ENCODE measurements at places on chromosomes 1 and 21.
A peak's percentile ranks its signal among the peaks of the same experiment; 100 is the strongest.

- no peak for DNase-seq
These were observed 12.1 kb downstream of the AZIN2 start for GRCh38 chr1:33093004-33093403.

DNA sequence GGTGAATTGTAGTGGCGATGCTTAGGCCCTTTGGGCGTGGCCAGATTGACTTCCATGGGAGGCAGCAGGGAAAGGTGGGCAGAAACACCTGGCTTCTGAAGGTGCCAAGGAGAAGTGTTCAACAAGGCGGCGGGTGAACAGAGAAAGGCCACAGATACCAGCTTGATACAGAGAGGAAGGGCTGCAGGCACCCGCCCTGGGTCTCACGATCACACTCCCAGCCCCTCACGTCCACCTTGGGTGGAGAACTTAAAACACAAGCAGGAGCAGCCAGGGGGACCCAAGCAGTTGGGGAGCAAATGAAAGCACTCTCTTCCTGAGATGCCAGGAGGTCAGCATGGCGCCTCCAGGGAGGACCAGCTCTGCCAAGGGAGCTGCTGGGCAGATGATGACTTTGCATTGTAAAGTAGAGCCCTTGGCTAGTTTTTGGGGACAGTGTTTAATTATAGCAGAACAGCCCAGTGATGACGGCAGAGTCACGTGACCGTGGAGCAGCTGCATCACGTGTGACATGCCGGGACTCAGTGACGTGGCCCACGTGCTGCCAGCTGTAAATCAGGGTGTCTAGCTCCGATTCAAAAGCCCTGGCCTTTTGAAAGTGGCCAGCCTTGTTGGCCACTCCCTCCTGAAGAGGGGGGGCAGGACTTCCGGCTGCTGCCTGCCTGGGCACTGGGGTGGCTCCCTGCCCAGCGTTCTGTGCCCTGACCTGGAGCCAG lies 19.0 kb downstream of the SLC37A1 start:
- DNase-seq = no peak

GRCh38 chr1:187516874-187517273 lies 688.1 kb downstream of the PLA2G4A start:
- no peak for DNase-seq

- no peak for DNase-seq
These were observed 68.6 kb downstream of the RPAP2 start for GRCh38 chr1:92367496-92367895.

GRCh38 chr1:19960591-19960990 lies 18.8 kb downstream of the PLA2G2A start:
- DNase-seq = no peak

DNA sequence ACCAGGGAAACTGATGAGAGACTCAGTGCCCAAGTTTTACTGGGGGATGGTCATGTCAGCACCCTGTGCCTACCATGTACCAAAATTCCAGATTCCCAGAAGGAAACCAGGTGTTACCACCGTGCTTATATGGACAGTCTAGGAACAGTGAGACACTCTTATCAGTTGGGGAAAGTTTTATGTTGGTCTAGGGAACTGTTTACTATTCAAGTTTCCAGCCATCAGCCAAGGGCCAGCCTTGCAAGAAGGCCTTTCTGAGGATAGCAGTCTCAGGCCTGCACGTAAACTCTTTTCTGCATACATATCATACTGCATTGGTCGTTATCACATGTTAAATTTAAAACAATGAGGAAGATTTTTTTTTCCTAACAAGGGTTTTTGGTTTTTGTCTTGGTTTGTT lies 12.6 kb downstream of the TMEM269 start:
- DNase-seq = no peak

DNA sequence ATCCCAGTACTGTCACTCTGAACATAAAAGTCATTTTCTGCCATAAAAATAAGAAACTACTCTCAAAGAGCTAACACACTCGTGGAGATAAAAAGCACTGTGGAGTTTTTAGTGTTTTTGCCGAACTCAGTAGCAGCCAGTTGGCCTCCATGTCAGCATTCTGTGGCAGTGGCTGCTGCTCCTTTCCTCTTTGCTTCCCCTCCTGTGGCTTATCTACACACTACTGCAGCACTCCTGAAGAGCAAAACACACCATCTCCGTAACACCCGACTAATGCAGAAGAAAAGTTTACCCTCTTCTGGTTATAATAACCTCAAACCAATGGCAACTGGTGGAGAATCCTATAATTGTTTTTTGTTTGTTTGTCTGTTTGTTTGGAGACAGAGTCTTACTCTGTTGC lies 44.9 kb downstream of the RAB3GAP2 start:
- no peak for DNase-seq

DNA sequence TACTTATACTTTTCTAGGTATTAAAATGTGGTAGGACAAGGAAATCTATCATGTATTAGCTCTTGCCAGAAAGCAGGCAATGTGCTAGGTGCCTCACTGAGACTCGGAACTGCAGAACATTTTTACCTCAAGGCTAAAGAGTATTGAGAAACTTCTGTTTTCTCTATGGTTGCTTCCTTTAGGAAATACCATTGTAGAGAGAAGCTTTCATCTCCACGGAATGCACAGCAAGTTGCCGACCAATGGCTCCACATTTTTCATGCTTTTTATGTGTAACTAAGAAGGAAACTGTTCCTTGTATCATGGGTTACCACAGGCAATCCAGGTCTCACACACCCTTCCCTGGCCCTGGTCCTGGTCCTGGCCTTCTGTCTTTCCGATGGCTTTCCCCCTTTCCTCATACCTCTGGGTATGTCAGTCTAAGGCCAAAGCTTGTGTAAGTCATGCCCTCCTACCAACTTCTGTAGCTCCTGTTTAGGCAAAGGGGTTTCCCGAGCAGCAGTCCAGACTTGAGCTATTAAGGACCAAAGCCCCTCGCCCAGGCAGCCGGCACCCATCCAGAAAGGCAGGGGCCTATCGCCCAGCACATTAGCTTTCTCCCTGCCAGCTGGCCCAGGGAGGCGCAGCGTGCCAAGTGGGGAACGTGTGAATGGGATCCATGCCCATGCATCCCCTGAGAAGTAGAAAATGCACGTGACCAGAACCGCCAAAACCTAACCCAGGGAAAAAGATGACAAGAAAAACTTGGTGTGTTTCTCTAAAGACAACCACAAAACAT lies 225.0 kb downstream of the PBX1 start:
- DNase-seq = no peak

DNA sequence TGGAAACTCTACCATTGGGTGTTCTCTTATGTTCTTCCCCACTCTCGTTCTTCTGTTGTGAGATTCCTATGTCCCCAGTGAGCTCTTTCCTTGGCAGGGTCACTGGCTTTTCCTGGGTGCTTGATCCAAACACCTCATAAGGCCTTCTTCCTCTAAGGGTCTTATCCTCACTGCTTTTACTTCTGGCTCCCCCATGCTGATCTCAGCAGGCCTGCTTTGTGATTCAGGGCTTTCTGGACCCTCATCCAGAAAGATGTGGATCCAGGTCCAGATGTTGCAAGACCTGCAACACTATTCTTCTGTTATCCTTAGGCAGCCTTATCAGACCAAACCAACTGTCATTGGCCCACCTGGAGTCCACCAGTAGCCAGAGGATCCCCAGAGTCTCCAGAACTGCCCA lies 11.2 kb upstream of the MYOG start:
- DNase-seq = no peak

- DNase-seq = no peak
These were observed 146.7 kb upstream of the VANGL1 start for GRCh38 chr1:115495111-115495510.

DNA sequence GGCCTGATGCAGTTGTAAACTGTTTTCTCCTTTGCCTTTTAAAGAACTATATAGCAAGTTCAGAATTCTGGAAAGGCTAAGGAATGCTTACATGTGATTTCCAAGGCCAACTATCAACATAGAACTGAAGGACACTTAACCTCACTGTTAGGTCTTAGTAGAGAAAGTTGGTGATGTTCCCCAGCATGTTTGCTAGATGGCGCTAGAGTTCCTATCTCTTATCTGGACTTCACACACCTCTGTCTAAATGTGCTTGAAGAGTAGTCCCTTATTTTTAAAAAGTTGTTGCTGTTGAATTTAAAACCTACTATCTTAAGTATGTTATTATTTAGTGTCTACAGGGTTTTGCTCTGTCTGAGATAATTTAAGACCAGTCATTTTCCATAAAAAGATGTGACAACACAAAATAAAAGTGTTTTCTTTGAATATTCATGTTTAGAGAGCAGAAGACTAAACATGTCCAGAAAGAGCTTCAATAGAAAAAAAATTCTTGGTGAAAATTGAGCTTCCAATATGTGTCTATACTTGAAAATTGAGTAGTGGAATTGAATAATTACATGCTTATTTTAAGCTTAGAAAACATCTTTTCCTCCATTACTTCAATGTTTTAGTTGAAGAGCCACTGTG lies 237.3 kb downstream of the S1PR1 start:
- no peak for DNase-seq

GRCh38 chr21:33387294-33387693 lies 15.9 kb upstream of the IFNGR2 start:
- DNase-seq = no peak

- DNase-seq = peak; percentile 49
These were observed 4.6 kb downstream of the SPATC1L start for GRCh38 chr21:46179708-46180078.

GRCh38 chr1:234699795-234700665 lies 90.1 kb upstream of the IRF2BP2 start:
- peak; percentile 71 for DNase-seq

DNA sequence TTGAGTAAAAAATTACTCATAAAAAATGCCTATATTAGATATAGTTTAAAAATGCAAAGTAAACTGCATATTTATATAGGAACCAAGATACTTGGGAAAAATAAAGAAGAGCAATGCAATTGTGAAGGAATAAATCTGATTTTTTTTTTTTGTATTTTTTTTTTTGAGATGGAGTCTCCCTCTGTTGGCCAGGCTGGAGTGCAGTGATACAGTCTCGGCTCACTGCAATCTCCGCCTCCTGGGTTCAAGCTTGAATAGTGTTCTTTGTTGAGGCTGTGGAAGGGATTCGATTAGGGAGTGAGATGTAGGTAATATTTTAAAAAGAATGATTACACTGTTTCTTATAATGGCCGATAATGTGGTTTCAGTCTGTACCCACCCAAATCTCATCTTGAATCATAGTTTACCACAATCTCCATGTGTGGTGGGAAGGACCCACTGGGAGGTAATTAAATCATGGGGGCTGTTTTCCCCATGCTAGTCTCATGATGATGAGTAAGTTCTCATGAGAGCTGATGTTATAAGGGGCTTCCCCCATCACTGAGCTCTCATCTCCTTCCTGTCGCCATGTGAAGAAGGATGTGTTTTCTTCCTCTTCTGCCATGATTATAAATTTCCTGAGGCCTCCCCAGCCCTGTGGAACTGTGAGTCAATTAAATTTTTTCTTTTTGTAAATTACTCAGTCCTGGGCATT lies 1765.9 kb downstream of the PLA2G4A start:
- no peak for DNase-seq

DNA sequence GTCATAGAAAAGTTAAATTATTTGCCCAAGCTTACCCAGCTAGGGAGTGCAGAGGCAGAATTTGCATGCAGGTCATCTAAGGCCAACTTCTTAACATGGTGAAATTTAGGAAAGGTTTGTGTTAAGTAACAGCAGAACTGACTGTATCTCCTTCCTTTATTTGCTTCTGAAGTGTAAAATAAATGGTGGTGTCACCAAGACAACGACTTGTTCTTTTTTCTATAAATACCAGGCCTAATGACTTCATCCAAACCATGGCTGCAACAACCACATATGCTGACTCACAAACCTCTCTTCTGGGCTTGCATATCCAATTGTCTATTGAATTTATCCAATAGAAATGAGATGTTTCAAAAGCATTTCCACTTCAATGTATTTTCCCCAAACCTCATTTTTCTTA lies 19.1 kb downstream of the COL24A1 start:
- DNase-seq = no peak

DNA sequence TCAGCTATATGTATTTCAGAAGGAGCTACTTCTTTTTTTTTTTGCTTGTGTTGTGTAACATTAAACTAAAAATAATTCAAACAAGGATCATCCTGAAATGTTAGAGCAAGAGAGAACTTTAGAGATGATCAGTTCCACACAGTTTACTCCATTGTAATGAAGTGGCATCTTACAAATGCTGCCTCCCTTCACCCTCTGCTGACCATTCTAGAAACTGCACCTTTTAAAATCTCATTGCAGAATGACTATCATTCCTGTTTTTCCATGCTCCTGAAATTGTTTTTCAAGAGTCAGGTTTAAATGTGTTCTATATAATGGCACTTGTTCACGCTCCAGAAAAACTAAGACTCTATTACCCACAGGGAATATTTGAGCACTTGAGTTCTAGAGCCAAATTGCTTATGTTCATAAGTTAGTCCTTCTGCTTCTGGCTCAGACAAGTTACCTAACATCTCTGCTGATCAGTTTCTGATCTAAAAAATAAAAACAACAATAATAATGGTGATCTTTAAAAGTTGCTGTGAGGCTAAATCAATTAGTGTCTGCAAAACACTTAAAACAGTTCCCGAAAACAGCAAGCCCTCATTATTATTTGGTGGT lies 21.5 kb upstream of the SLC44A5 start:
- no peak for DNase-seq

DNA sequence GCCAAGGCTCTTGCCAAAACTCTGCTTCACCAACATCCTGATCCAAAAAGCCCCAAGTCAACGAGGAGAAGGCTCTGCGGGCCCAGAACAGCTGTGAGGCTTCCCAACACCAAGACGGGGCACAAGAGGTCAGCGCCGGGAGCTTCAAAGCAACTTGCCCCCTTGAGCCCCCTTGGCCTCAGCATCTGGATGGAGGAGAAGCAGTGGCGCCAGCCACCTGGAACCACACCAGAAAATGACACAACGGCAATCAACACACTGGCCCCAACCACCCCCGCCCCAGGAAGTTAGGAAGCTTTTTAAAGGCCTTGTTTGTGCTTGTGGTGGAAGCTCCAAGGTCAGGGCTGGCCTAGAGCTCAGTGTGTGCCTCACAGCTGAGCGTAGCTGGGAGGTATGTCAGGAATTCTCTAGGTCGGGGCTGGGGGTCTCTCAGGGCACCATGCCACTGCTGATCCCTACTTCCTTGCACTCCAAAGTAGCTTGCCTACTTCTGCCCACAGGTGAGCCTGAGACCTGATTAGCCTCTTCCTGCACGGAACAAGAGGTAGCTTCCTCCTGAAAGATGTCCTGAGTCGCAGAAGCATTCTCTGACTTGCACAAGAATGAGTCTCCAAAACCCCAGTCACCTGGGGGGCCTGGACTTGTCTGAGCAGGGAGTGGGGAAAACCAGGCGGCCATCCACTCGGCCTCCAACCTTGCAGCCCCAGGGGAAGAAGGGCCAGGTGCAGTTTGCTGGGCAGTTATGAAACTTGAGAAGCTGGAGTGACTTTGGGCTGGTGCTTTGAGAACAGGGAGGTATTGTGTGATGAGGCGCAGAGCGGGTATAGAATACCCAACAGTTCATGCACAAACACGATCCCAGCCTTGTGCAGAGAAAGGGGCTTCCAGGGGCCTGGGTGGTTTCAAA lies 9.7 kb upstream of the SRP9 start:
- DNase-seq = peak; percentile 94

DNA sequence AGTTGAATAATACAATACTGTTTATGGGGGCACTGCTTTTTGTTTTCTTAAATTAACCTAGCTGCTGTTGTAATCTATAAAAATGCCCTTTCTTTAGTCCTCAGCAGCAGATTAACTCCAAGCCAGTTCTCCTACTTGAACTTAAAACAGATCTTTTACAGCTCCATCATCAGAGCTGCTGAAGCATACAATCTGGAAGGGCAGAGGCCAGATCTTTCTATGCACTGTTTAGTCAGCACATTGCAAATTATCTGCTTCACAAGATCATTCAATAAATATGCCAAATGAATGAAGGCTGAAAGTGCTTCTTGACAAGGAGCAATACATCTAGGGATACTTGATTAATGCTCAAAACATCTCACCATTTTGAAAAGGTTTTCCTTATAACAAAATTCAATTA lies 115.8 kb downstream of the PLPPR5 start:
- DNase-seq = no peak

- DNase-seq = peak; percentile 87
These were observed 169.7 kb upstream of the RAB4A start for GRCh38 chr1:229101011-229101871.
